ENCODE measurements at places on chromosomes 11 and 22. TPM values are rescaled to one million over a fixed set of nuclear protein-coding genes. Genes with fewer than 3 reads are reported as not detected.
A peak's percentile ranks its signal among the peaks of the same experiment; 100 is the strongest.

The MIAT gene
- 6.8 TPM for total RNA-seq

DNA sequence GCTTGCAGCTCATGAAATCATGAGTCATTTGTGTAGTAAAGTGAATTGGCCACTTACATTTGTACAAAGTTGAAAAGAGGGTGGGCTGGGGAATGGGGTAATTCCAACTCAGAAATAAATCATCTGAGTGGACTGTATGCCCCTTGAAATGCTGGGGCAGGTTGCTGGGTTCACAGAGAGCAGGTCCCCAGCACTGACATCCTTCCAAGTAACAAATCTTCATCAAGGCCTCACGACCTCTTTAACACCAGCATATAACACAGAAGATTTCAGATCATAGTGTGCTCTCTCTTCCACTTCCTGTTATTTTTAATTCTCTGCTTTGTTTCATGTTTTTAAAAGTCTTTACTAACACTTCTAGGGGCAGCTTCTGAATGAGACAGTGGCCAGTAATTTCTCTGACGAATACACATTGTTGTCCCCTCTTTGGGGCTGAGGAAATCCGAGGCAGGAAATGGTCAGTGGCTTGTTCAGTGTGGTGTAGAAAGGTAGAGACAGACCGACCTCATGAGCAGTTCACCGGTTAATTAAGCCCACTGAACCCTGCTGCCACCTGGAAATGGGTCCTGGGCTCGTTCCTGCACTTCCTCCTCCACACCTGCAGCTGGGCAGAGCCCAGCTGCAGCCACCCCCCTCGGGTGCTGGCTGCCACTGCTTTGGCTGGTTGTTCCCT is 127.7 kb downstream of the MAML2 start:
- no peak for DNase-seq

DNA sequence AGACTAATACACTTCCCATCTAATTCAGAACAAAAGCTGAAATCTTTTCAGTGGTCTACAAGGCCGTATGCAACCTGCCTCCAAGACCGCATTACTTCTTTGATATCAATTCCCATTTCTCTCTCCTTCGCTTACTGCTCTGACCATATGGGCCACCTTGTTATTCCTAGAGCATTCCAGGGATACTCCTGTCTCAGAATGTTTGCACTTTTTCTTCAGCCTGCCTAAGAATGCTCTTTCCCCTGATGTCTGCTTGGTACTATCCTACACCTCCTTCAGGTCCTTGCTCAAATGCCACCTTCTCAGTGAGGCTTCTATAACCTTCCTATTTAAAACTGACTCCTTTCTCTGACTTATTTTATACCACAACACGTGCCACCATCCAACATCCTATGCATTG is 71.2 kb downstream of the MAML2 start:
- no peak for DNase-seq

The ESAM gene
- total RNA-seq = 1.5 TPM

- DNase-seq = no peak
These were observed 561.0 kb downstream of the LUZP2 start for GRCh38 chr11:25057861-25058260.

- DNase-seq = no peak
These were observed 53.3 kb downstream of the WNT11 start for GRCh38 chr11:76152741-76153570.

The OR52H1 gene
- not detected for total RNA-seq

The SUSD2 gene
- 1.3 TPM for total RNA-seq

- no peak for DNase-seq
These were observed 227.9 kb upstream of the GRIA4 start for GRCh38 chr11:105381941-105382340.

- DNase-seq = no peak
These were observed 421.6 kb downstream of the TMEM135 start for GRCh38 chr11:87459351-87459750.

The VWCE gene
- 8.6 TPM for total RNA-seq

DNA sequence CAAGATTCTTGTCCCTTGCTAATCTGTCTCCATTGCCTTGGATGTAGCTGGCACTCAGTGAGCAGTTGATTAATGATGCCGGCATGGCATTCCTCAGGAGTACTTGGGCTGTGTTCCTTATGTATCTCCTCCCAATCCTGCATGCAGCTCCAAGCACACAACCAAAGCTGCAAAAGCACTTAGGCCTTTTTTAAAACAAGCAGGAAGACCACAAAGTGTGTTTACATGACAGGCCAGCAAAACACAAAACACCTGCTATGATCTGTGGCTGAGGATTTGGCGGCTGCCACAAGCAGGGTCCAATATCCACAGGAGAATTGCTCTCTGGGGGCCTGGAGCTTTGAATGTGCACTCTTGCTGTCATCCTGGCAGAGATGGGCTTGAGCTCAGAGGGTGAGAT is 8.9 kb downstream of the ABTB2 start:
- DNase-seq = peak; percentile 76

The THRSP gene
- total RNA-seq = not detected

GRCh38 chr11:66915866-66916265 is 42.3 kb downstream of the PC start:
- DNase-seq = no peak

- peak; percentile 94 for DNase-seq
These were observed 8.3 kb upstream of the POU2AF1 start for GRCh38 chr11:111387363-111387762.

The TRPM5 gene
- not detected for total RNA-seq

The TMPRSS5 gene
- total RNA-seq = 2.9 TPM

DNA sequence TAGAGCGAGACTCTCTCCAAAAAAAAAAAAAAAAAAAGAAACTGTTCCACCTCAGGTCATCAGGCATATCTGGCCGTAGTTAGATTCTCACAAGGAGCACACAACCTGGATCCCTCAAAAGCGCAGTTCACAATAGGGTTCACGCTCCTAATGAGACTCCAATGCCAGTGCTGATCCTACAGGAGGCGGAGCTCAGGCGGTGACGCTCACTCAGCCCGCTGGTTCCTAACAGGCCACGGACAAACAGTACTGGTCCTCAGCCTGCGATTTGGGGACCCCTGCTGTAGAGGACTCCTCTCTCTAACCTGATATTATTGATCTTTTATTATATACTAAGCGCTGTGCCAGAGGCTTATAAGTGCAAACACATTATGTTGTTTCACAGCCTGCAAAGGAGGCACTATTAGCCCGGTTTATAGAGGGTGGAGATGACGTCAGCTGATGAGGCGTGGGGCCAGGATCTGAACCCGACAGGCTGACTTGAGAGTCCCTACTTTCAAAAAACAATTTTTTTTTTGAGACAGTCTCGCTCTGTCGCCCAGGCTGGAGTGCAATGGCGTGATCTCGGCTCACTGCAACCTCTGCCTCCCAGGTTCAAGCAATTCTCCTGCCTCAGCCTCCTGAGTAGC is 4.9 kb upstream of the MAFF start:
- DNase-seq = no peak

The ACR gene
- not detected for total RNA-seq

DNA sequence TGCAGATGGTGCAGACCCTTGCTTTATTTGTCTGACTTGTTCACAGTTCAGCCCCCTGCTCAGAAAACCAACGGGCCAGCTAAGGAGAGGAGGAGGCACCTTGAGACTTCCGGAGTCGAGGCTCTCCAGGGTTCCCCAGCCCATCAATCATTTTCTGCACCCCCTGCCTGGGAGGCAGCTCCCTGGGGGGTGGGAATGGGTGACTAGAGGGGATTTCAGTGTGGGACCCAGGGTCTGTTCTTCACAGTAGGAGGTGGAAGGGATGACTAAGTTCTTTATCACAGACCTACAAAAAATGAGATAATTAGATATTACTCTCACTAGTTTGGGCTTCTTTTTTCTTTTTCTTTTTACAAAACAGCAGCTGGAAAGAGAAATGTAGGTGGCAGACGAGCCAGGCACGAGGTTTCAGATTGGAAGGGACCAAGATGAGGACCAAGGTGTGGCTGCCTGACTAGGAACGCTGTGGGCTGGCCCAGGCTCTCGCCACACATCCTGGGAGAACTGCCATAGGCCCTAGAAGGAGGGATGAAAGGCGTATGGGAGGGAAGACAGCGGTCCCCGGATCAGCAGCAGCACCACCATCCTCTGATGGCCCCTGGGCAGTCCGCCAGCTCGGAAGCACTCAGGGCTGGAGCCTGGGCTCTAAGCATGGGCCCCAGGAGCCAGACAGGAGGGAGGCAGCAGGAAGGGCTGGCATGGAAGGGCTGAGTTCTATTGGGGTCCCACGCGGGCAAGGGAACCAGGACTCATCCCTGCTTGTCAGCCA is 14.2 kb downstream of the TXN2 start:
- DNase-seq = peak; percentile 83

- DNase-seq = no peak
These were observed 37.8 kb downstream of the FLRT1 start for GRCh38 chr11:64073542-64073941.

DNA sequence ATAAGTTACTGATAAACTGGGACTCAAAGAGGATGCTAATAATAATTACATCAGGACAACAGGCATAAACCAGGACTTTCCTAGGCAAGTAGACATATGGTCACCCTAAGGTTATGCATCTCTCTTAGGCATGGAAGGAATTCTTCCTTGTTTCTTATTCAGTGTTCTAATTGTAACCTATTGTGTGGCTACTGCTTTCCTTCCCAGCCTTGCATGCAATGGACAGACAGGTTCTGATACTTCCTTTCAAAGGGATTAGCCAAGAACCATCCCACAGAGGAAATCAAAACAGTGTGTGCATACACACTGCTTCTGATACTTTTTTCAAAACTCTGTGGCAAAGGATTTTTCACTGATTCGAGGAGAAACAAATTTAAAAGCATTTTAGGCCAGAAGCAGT is 48.3 kb downstream of the RRAS2 start:
- no peak for DNase-seq

DNA sequence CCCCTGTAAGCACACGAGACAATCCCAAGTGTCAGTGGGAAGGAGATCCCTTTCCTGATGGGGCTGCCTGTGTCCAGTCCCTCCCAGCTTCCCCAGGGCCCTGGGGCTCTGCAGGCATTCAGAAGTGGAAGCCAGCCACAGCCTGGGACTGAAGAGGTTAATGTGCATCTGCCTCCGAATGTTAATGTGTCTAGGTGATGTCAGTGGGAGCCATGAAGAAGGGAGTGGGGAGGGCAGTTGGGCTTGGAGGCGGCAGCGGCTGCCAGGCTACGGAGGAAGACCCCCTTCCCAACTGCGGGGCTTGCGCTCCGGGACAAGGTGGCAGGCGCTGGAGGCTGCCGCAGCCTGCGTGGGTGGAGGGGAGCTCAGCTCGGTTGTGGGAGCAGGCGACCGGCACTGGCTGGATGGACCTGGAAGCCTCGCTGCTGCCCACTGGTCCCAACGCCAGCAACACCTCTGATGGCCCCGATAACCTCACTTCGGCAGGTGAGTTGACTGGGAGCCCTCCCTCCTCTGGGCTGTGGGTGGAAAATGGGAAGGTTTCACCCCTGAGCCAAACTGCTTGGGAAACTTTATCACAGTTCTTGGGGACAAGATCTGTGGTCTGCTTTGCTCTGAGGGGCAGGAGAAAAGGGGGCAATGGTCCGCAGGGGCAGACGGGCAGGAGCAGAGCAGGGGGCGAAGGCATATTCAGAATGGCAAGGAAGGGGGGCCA is at the start of gene MCHR1:
Gene MCHR1 (plus strand): TSS at position 236 of the 715 bp plus-strand sequence. CDS start 169 bp downstream, at position 405.
- no peak for DNase-seq

The MRGPRX3 gene
- not detected for total RNA-seq

DNA sequence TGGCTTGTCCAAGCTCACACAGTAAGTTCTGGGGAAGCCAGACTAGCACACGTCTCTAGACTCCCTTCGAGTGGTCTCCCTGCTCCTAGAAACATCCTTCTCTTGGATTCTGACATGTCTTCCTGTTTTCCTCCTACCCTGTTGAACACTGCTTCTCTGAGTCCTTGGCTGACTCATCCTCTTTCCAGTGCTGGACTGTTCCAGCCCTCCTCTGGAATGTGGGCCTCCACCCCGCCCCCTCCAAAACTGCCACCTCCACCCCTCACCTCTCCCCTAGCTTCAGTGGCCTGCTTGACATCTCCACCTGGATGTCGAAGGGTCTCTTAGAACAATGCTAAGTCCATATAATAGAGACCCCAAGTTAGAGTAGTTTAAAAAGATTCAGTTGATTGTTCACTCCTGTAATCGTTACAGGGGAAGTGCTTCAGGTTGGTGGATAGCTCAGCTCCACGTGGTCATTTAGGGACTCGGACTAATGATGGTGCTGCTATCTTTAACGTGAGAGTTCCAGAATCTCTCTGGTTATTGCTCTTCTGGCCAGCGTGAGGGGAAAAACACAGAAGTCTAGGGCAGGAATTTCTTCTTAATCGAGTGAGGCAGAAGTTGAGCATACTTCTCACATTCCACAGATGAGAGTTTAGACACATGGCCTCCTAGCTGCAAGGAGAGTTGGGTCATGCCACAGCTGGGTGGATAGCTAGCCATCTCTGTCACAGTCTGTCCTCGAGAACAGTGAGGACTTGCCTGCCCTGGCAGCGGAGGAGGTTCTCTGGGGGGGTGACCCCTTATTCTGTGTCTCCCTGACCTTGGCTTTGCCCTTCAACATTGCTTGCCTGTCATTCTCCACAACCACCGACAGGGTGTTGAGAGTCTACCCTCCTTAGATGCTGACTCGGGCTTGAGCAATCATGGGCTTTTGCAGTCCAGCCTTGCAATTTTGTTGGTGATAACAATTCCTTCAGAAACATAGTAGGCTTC is 4.7 kb upstream of the C11orf96 start:
- no peak for DNase-seq

DNA sequence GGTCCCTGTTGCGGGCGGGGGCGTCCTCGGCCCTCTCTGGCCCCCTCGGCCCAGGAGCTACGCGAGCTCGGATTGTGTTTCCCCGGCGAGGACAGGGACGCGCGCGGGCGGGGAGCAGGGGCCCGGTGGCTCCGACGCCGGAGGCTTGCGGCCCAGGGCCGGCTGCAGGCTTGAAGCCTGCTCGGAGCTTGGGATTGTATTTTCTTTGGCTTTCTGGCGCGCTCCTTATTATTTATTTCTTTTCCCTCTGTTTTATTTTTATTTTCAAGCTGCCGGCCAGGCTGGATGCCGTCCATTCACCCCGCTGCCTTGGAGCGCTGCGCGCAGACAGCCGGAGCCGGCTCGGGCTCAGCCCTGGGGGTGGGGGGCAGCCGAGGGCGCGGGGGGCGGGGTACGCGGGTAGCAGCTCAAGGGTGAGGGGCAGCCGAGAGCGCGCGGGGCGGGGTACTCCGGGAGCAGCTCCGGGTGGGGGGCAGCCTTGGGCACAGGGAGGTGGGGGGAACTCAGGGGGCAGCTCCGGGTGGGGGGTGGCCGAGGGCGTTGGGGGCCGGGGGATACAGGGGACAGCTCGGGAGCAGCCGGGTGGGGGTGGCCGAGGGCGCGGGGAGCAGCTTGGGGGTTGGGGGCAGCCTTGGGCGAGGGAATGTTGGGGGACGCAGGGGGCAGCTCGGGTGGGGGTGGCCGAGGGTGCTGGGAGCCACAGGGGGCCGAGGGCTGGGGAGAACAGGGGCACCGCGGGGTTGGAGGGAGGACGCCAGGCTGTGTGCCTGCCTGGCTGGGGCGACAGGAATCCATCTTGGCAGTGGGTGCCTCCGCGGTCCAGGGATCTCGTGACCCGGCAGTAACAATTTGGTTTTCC is 42.7 kb downstream of the KCNJ1 start:
- DNase-seq = no peak

Data from A673 (cell line).